ENCODE measurements at places on chromosomes 12 and 14.

DNA sequence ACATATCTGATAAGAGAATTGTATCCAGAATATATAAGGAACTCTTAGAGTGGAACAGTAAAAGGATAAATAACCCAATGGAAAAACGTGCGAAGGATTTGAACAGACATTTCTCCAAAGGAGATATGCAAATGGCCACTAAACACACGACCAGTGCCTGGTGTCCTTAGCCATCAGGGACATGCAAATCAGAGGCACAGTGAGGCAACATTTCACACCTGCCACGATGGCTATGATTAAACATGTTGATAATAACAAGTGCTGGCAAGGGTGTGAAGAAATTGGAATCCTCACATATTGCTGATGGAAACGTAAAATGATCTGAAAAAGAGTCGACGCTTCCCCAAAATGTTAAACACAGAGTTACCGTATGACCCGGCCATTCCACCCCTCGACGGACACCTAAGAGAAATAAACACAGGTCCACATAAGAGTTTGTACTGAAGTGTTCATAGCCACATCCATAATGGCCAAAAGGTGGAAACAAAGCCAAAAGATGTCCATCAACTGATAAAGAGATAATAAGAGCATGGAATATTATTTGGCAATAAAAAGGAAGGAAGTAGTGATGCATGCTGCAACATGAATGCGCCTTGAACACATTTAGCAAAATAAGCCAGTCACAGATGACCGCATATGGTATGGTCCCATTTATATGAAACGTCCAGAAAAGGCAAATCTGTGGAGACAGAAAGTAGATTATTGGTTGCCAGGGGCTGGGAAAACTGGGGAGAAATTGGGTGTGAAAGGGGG, 6.3 kb upstream of the TMEM121 start:
- no peak for DNase-seq

DNA sequence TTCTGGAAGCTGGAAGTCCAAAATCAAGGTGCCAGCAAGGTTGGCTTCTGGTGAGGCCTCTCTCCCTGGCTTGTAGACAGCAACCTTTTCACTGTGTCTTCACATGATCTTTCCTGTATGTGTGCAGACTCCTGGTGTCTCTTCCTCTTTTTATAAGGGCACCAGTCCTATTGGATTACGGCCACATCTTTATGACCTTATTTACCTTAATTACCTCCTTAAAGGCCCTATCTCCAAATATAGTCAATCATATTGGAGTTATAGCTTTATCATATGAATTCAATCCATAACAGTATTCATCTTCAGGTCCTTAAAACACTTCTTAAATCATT, 21.2 kb upstream of the GARIN2 start:
- DNase-seq: no peak

GRCh38 chr14:89121968-89122620, 294.9 kb downstream of the FOXN3 start:
- no peak for DNase-seq

DNA sequence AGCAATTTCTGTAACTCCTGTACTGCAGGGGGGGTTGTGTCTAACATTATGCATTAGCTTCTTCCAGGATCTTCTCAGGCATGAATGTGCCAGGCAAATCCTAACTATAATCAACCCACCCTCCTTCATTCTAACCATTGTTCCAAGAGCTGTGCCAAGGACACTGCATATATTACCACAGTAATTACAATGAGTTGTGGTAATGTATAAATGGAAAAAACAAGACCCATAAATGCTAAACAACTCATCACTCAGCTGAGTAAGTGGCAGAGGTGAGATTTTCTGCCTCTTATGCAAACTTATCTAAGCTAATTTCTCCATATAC, 80.6 kb downstream of the PRKD1 start:
- DNase-seq: no peak

DNA sequence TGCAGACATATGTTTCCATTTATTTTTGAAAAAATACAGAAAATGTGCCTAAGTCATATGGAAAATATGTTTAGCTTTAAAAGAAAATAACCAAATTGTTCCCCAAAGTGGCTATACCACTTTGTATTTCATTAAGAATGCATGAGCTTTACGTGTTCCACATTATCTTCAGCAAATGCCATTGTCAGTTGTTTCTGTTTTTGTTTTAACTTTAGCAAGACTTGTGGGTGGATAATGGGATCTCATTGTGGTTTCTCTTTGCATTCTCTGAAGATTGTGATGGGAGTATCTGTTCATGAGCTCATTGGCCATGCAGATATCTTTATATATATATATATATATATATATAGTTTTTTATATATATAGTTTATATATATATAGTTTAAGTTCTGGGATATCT, 181.5 kb downstream of the CCER1 start:
- no peak for DNase-seq

- peak; percentile 27 for DNase-seq
Observed at GRCh38 chr14:46048127-46048526, 603.5 kb downstream of the RPL10L start.

GRCh38 chr14:31292937-31293616, 85.5 kb upstream of the HECTD1 start:
- DNase-seq: no peak

GRCh38 chr12:44738051-44738450, 138.1 kb downstream of the NELL2 start:
- no peak for DNase-seq

- DNase-seq: no peak
Observed at GRCh38 chr12:50112456-50113218, 601 bp downstream of the COX14 start.

GRCh38 chr12:107336695-107337094, 243.3 kb upstream of the CRY1 start:
- DNase-seq: no peak

- no peak for DNase-seq
Observed at GRCh38 chr12:48105321-48105866, 485 bp downstream of the SENP1 start.

- peak; percentile 98 for DNase-seq
Observed at GRCh38 chr12:56315622-56316473, at the start of gene CNPY2. TSS of gene CNPY2 (minus strand) at chr12:56315988. CDS start at chr12:56315217, 771 bp downstream.

DNA sequence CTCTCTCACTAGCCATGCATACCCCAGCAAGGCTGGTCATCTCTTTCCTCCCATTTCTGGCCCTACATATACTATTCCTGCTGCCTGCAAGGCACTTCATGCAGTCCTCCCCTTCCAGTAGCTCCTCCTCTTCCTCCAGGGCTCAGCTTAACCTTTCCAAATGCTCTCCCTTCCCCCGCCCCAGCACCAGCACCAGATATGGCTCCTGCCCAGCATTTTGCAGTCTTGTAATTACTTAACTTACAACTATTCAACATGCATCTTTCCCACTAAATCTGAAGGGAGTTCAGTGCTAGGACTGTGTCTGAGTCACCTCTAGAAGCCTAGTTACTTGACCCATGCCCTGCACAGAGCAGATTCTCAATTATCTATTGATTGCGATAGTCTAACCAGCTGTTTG, 1.8 kb upstream of the FBXO21 start:
- DNase-seq: no peak

DNA sequence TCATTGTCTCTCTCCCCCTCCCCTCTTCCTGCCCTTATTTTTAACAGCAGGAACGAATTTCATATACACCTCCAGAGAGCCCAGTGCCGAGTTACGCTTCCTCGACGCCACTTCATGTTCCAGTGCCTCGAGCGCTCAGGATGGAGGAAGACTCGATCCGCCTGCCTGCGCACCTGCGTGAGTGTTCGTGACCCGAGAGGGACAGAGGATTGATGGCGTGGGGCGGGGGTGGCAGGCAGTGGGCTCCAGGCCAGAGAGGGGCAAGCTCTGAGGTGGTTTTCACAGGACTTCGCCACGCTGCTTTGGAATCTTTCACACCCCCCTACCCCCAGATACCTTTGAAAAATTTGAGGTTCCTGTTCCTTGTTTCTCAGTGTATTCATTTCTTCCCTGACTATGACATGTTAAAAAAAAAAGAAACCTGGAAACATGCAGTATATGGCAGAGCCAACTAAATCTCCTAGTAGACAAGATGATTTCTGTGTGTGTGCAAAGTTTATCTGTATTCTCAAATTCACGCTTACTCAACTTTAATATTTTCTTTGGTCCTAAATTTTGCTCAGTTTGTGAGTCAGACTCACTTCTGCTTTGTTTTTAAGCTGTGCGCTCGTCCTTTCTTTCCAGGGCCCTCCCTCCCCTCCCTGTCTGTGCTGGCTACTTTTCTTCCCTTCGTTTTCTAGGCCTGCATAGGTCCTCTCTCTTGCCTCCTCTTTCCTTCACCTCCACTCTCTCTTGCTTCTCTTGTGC, 103.1 kb downstream of the ETV6 start:
- DNase-seq: no peak

- DNase-seq: no peak
Observed at GRCh38 chr14:39246618-39247017, 12.9 kb downstream of the MIA2 start.

DNA sequence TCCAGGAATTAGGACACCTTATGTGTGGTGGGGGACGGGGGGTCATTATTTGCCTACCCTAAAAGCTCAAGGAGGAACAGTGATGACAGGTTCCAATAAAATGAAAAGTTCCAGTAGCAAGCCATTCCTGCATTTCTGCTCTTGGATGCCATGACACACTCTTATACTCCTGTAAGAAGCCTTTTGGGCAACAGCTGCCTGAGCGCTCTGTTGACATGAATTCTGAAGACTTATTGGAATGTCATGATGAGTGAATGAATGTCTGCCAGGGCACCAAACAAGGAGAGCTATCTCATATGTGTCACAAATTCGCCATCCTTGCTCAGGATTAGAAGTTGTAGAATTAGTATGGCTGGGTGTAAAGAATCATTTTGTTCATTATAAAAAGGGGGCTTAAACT, 36.3 kb downstream of the PTGER2 start:
- DNase-seq: no peak

- no peak for DNase-seq
Observed at GRCh38 chr12:79547044-79547734, 143.6 kb downstream of the PAWR start.
